G401 (cell line): ENCODE measurements at places on chromosomes 7 and 10.

- no peak for DNase-seq
Measured at GRCh38 chr7:92119213-92119759, 15.0 kb downstream of the CYP51A1 start.

DNA sequence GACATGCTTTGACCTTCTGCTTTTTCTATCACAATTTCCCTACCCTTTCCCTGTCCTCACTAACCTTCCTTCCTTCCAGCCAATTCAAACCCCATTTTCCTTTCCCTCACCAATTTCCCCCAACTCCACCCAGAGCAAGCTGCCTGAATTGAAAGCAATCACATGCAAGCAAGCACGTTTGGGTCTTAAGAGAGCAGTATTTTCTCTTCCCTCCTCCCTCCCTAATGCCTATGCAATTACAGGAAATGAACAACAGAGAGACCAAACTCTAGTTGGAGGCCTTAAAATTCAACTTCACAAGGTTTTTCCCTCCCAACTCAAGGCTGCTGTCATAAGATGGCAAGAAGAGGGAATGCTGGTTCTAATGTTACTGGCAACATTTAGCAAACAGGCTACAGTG is 117.2 kb downstream of the MYOF start:
- DNase-seq, result no peak

DNA sequence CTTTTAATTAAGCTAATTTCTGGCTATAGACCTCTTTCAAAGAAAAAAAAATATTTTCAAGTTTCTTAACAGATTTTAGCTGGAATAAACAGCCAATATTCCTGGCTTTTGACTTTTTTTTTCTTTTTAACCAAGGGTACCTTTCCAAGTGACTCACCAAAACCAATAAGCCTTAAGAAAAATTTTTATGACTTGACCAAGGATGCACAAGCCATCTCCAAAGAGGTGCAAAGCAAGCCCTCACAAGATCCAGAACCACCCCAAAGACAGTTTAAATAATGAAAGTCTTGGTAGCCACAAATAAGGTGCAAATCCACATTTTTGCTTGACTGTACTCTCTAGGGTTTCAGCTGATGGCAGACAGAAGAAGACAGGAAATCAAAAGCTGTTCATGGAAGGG is 76.5 kb downstream of the MAPK8 start:
- no peak for DNase-seq

- DNase-seq, result no peak
Measured at GRCh38 chr10:117677890-117678500, 135.4 kb downstream of the EMX2 start.

GRCh38 chr10:75730847-75731246 is 299.4 kb downstream of the LRMDA start:
- no peak for DNase-seq

- DNase-seq, result no peak
Measured at GRCh38 chr10:73876971-73877370, 2.6 kb upstream of the CAMK2G start.

DNA sequence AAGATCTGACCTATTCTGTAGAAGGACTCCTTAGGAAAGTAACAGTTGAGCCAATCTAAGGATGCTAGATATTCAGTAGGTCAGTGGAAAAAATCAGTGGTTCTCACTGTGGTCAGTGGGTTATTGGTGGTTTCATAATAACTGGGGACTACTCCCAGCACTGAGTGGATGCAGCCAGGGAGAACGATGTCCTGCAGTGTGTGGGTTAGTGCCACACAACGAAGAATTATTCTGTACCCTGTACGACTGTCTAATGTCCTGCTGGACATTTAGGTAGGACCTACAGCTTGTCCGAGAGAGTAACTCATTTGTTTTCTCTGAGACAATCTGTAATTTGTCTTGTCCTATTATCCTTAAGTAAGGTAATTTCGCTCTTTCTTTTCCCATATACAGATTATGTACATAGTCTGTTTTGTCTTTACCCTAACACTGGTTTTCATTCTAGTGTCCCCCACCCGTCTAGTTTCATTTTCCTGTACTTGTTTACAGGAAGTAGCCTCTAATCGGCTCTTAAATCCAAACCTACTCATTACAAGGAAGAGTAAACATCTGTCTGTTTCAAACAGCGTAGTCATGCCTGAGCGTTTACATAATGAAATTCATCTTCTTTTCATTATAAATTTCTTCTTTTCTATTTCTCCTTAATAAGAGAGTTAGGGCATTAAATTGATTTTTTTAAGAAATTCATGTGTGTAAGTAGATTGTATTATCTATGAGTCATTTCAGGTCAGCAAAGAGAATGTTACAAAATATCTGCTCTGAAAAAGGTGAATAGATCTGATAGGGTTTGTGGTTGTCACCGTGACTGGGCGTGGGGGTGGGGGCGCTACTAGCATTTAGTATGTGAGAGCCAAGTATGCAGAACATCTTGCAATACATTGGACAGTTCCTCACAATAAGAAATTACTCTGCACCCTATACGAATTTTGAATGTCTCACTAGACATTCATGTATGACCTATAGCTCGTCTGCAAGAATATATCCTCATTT is 8.3 kb upstream of the ZC3HAV1L start:
- no peak for DNase-seq

DNA sequence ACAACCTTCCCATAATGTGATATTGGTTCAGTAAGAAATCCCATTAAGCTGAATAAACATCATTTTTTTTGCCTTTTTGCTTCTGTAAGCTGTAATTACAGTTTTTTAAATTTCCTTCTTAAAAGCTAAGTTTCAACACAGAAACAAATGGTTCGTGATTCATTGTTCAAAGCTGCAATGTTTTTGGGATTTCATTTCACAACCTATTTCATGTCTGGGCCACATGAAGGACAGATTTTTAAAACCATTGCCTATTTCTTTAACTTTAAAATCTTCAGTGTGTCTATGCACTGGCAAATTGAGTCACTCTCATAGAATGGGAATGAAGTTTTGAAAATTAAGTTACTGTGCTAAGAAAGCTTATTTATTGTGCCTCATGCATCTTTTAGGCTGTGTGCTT is 66.9 kb downstream of the TFPI2 start:
- DNase-seq, result no peak

DNA sequence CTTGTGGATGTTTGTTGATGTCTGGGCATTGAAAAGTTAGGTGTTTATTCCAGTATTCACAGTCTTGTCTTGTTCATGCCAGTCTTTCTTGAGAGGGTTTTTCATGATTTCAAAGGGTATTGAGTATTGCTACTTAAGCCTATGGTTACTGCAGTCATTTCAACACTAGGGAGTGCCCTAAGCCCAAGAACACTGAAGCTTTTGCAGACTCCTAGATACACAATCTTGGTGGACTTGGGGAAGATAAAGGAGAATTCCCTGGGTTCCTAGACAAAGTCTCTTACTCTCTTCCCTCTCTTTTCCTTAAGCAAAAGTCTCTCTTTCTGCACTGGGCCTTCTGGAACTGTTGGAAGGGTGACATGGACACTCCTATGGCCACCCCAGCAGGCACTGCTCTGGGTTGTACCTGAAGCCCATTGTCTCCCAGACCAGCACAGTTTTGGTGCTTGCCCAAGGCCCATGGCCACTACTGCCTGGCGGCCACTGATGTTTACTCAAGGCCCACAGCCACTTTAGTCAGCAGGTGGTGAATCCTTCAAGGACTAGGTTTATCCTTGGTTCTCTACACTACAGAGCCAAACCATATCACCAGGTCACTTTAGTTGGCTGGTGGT is 24.9 kb downstream of the SAMD9 start:
- DNase-seq, result no peak

- DNase-seq, result peak; percentile 30
Measured at GRCh38 chr10:28722065-28722803, 44.9 kb downstream of the BAMBI start.

- DNase-seq, result no peak
Measured at GRCh38 chr10:50593523-50594376, 30.0 kb downstream of the SGMS1 start.

GRCh38 chr10:62467527-62467926 is 93.4 kb downstream of the ZNF365 start:
- no peak for DNase-seq

GRCh38 chr10:32050177-32050576 is 6.0 kb downstream of the KIF5B start:
- DNase-seq, result no peak

DNA sequence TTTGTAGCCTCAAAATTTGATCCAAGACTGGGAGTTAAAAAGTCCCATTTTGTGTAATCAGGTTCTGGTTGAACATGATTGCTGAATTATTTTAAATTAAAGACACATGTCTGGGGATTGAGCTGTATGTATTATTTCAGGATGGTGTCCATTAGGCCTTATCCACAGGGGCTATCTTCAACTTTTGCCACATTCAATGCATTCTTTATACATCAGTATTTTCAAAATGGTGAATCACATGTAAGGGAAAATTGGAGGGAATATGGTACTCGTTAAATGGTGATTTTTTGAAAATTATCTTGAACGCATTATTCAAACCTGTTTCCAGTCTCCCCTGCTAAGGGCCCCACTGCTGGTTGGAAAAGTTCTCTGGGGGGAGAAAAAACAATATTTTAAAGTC is 367.7 kb upstream of the NPVF start:
- no peak for DNase-seq

GRCh38 chr10:104344219-104344618 is 6.0 kb upstream of the ITPRIP start:
- no peak for DNase-seq

GRCh38 chr7:134196439-134196838 is 69.3 kb downstream of the LRGUK start:
- DNase-seq, result no peak

DNA sequence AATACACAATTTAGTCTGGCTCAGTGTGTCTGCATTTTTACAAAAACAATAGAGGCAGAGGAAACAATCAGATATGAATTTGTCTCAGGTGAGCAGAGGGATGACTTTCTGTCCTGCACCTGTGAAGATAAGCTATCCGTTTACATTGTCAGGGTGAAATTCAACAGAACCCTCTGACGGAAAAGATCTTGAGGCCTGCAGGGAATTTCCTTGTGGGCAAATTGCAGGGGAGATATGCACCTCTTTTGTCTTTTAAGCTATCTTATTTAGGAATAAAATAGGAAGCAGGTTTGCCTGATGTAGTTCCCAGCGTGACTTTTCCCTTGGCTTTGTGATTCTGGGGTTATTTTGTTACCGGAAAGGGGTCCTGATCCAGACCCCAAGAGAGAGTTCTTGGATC is 325.1 kb downstream of the GALNT17 start:
- no peak for DNase-seq

- peak; percentile 5 for DNase-seq
Measured at GRCh38 chr7:30596014-30596641, 1.4 kb downstream of the GARS1 start.

DNA sequence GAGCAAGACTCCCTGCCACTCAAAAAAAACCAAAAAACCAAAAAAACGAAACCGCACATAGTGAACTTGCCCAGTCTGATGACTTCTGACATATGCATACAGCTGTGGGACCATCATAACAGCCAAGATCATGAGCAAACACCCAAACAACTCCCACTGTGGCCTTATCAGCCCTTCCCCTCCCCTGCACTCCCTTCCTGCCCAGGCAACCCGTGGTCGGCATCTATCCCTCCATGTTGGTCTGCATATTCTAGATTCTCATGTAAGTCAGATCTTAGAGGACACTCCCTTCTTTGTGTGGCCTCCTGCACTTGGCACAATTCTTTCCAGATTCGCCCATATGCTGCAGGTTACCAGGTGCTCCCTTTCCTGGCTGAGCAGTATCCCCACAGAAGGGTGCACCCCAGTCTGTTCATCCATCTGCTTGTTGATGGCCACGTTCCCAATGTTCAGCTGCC is 72.8 kb downstream of the GNA12 start:
- peak; percentile 90 for DNase-seq

DNA sequence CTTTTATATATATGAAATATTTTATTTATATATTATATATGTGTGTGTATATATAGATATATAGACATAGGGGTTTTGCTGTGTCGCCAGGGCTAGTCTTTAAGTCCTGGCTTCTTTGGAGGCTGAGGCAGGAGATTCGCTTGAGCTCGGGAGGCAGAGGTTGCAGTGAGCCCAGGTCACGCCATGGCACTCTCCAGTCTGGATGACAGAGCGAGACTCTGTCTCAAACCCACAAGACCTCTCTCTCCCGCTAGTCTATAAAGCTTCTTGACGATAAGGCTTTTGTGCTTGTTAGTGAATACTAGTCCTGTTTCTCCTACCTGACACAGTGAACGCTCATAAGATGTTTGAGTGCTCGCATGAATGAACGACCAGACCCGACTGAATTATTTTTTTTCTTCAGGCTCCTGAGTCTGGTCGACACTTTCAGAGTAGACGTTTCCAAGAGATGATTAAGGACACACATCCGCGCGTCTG is 577 bp upstream of the DDX21 start:
- DNase-seq, result no peak

DNA sequence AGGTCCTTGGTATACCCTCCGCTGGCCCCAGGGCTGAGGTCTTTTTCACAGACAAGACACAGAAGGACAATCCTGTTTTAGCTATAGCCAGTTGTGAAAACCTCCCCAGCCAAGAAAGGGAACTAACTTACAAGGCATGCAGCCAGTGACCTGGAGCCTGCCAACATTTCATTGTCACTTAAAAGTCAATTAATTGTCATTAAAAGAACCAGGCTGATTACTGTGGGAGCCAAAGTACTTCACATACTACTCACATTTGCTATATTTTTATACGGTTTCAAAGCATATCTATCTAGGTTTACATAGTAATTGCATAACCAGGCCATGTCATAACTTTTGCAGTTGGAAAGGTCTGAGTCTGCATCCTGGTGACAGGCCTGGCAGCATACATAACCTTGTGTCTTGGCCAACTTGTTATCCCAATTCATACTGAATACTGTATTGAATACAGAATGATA is 31.1 kb downstream of the NRBF2 start:
- DNase-seq, result no peak

DNA sequence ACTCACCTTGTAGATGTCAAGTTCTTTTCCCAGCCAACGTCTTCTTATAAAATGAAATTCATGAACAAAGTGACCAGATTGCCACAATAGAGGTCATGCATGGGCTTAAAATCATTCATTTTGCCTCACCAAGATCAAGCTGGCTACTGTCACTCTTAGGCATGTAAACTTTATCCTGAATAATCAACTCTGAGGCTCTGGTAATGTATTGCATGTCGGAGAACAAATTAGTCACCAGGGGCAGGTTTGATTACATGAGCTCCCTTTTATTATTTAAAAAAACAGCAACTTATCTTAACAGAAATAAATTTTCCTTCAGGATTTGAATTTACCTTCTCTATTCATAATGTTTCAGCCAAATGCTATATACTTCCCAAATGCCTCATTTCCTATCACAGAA is 112.9 kb upstream of the SP4 start:
- DNase-seq, result no peak

DNA sequence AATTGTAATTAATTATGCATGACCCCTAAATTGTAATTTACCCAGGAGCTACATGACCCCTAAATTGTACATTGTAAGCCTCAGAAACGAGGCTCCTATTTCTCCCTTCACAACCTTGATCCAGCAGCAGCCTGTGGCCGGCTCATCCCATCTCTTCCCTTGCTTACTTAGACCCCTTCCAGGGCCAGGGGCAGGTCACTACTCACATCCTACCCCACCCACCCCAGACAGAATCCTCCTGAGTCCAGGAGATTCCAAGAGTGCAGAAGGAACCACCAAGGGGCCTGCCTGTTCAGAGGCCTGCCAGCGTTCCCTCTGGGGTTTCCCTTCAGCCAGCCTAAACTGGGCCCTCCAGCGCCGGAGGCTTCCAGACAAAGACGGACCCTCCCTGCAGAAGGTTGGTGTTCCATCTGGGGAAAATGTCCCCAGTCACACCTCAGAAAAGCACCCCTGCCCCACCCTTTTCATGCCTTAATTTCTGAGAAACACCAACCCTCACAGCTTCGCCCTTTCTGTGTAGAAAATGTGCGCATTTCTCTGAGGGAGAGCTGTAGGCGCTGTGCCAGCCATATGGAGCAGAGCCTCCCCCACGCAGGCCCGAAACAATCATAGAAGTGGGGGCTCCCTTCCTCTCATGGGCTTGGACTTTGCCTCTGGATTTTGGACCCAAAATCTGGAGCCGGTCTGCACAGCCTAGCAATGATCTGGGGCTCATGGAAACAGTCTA is 19.2 kb downstream of the LEP start:
- no peak for DNase-seq
